ENCODE measurements at places on chromosomes 5 and 9.

DNA sequence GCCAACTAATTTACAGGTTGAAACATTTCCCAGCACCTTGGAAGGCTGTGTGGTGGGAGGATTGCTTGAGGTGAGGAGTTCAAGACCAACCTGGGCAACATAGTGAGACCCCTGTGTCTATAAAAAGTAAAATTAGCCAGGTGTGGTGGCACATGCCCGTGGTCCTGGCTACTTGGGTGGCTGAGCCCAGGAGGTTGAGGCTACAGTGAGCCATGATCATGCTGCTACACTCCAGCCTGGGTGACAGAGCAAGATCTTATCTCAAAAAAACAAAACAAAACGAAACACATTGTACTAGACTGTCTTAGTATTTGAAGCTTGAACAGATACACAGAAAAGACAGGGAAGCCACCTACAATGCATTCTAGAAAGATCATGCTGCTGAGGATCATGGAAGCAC is 2.8 kb upstream of the HSDL2 start:
- DNase-seq = no peak

DNA sequence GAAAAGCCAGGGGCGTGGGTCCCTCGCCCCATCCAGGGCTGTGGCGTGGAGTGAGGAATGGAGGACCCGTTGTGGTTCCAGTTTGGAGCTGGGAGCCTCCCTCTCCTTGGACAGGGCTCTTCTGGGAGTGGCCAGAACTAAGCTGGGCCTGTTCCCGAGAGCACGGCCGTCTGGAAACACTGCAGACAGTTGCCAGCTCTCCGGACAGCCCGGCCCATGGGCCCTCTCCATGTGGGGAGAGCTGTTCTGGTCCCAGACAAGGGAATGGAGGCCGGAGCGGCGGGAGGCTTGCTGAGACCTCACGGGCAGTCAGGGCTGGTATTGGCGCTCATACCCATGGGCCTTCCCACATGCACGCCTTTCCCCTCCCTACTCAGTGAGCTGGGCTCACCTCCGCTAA is 45.2 kb upstream of the FCN2 start:
- DNase-seq = no peak

GRCh38 chr5:122187426-122187825 is 58.1 kb downstream of the ZNF474 start:
- no peak for DNase-seq

GRCh38 chr5:73274121-73274520 is 101.1 kb downstream of the TMEM174 start:
- no peak for DNase-seq

GRCh38 chr5:100322483-100322882 is 212.7 kb upstream of the FAM174A start:
- DNase-seq = no peak

DNA sequence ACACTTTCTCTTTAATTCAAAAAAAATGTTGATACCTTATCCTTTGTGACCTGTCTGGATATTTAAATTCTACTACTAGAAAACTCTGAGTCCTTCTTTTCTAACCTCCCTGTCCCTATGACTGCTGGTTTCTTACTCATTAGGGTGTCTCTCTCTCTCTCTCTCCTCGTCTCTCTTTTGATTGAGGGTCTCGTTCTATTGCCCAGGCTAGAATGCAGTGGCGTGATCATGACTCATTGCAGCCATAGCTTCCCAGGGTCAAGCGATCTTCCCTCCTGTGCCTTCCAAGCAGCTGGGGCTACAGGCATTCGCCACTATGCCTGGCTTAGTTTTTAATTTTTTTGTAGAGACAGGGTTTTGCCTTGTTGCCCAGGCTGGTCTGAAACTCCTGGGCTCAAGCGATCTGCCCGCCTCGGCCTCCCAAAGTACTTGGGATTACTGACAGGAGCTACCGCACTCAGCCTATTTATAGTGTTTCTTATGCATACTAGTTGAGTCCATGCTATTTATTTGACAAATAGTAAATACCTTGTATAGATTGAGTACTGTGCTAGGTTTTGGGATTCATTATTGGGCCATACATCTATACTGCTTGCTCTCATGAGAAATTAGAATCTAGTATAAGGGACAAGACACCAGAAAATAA is 61.9 kb downstream of the NSD1 start:
- DNase-seq = no peak

- peak; percentile 37 for DNase-seq
Measured at GRCh38 chr9:93682155-93682968, 106.0 kb downstream of the PHF2 start.

GRCh38 chr9:23581931-23582330 is 244.1 kb downstream of the ELAVL2 start:
- no peak for DNase-seq

GRCh38 chr5:37435261-37435660 is 56.1 kb downstream of the WDR70 start:
- DNase-seq = no peak

DNA sequence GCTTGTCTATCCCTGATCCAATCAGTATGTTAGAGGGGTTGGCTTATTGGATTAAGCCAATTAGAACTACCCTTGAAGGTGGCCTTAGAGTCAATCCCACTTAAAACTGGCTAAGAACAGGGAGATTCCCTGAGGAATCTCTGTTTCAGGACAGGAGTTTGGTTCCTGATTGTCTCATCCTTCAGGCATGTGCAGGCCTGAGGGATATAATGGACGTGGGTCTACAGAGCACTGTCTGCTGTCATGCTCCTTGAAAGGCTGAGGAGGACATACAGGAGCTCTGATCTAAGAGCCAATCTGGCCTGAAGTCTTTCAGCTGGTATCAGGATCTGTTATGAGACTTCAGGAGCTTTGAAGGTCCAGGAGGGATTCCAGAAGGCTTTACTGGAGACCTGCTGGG is 36.2 kb upstream of the PRXL2C start:
- DNase-seq = no peak

DNA sequence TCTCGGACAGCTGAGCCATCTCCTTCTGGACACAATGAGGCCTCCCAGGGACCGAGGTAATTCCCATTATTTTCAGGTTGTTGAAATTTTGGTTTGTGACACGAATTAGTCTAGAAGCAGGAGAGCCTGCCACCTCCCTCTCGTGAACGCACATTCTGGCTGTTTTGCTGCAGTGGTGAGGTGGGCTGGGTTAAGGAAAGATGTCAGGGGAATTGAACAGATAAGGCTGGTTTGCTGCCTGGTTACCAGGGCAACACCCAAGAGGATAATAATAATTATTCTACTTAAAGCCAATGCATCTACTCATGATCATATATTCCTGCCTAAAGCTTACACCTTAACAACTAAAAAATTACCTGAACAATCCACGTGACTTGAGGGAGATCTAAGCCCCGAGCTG is 38.1 kb downstream of the DDX31 start:
- DNase-seq = no peak

- no peak for DNase-seq
Measured at GRCh38 chr5:80759866-80760577, 105.2 kb upstream of the DHFR start.

- no peak for DNase-seq
Measured at GRCh38 chr5:165258197-165258771, 1752.9 kb downstream of the MAT2B start.

DNA sequence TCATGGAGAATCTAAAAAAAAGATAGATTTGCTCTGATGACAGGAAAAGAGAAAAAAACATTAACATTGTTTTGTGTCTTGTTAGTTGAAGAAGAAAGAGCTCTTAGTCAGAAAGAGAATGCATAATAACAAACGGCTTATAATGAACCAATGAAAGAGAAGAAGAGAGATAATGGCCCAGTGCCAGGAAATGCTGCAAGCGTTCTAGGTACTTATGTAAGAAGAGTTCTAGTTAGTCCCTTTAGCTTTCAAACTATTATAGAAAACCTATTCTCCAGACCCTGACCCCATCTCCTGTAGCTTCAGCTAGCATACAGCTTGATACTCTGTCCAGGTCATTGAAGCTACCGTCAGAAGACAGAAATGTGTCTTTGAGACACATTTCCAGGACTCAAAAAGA is 70.2 kb downstream of the FBXL17 start:
- DNase-seq = no peak

DNA sequence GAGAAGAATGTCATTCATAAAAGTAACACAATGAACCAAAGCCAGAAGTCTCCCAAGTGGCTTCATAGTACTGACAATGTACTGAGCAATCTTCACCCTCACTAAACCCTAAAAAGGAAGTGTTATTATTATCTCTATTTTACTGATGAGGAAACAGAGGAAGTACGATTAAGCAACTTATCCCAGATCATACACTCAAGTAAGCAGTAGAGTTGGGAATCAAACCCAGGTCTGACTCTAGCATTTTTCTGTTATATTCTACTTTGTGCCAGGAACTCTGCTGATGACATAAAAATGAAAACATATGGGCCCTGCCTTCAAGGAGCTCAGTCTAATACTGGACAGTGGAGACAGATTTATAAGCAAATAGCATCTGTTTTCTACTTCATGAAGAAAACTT is 109.2 kb downstream of the RAPGEF6 start:
- no peak for DNase-seq

GRCh38 chr5:147057051-147057450 is 177.8 kb upstream of the STK32A start:
- no peak for DNase-seq

- DNase-seq = no peak
Measured at GRCh38 chr9:20353524-20353923, 268.8 kb downstream of the MLLT3 start.

- DNase-seq = no peak
Measured at GRCh38 chr5:56649569-56649968, 165.8 kb upstream of the MAP3K1 start.

DNA sequence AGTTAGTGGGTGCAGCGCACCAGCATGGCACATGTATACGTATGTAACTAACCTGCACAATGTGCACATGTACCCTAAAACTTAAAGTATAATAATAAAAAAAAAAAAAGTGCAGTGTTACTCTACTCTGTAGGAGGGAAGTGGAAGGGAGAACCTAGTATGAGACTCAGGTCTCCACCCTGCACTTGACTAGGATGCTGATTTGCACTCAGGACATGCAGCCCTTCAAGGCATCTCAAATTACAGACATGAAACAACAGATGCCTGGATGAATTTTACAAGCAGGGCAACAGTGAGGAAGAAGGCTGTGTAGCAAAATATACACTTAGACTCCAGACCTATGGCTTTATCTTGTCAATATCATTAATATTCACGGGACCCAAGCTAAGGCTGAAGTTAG is 16.5 kb downstream of the TRIM32 start:
- no peak for DNase-seq

DNA sequence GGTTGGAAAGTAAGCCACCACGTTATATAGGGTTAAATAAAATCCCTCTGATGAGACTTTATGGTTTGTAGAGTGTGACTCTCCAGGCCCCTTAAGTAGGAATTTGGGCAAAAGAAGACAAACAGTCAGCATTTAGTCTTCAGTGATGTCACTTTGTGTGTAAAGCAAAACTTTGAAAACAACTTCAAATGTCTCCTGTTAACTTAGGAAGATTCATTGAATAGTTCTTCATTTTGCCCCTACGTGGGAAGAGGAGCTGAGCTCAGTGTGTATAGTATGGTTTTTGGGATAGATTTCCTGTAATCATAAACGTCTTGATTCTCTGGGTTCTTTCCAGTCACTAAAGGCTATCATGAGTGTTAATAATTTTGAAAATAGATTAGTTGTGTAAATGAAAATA is 101.3 kb downstream of the GADD45G start:
- DNase-seq = no peak

DNA sequence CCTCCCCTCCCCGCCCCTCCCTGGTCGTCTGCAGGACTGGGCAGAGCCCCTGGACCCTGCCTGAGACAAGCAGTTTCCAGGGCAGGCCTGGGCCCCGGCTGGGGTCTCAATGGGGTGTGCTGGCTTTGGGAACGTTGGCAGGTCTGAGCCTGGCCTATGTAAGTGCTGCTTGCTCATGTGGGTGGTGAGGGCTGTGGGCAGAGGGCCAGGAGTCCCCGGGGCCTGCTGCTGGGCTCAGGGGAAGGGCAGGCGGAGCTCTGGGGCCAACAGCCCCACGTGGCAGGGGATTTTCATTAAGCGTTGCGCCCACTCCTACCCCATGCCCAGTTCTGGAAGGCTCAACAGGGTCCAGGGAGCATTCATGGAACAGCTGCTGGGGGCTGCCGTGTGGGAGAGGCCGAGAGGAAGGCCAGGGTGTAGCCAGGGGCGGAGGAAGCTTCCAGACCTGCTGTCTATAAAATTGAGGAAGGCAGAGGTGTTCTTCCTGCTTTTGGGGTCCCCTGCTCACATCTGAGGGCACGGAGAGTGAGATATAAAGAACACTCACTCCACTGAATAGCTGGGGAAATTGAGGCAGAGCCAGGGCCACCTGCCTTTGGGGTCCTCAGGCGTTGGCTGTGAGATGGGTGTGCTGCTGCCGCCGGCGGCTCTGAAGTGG is 32.5 kb downstream of the RXRA start:
- no peak for DNase-seq

GRCh38 chr5:10662661-10663488 is 98.2 kb downstream of the DAP start:
- DNase-seq = no peak

GRCh38 chr5:142097681-142098080 is 10.9 kb upstream of the NDFIP1 start:
- no peak for DNase-seq

Measured in amygdala (tissue), 56 donors.